EH (cell line): ENCODE measurements at places on chromosomes 13 and 19.

GRCh38 chr19:15337202-15337601 lies 4.9 kb upstream of the BRD4 start:
- DNase-seq: peak; percentile 87

- no peak for DNase-seq
These were observed 2529.3 kb upstream of the PCDH20 start for GRCh38 chr13:63944911-63945310.

DNA sequence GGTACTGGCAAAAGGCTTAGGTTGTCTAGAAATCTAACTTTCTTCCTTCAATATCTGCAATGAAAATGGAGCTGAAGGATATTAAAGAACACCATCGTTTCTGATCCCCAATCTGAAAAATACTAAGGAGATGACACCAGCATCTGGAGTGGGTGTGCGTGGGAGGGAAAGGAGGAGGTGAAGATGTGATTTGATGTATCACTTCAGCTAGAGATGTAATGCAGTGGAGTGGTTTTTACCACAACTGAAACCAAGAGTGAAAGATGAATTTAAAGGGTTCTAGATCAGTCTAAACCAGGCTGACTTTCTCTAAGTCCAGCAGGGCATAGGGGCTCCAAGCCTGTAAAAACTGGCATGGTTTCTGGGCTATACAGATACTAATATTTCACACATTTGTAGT lies 148.4 kb downstream of the AKAP11 start:
- no peak for DNase-seq

- peak; percentile 86 for DNase-seq
These were observed 58.3 kb downstream of the KLF2 start for GRCh38 chr19:16382775-16383543.

DNA sequence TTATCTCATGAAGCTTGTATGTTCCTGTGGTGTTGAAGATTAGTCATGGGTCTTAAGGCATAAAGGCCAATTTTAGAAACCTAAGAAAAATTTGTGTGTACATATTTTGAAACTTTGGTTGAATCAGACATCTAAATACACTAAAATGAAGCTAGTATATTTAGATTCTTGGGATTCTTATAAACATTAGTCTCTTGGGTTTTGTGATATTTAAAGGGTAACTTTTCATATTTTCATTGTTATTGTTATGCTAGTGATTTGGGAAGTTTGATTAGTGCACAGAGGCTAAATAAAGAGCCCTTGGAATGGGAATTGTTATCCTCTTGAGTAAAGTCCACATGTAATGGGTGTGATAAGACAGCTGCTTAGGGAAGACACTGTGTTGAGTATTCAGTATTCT lies 24.5 kb downstream of the UBA2 start:
- peak; percentile 54 for DNase-seq

DNA sequence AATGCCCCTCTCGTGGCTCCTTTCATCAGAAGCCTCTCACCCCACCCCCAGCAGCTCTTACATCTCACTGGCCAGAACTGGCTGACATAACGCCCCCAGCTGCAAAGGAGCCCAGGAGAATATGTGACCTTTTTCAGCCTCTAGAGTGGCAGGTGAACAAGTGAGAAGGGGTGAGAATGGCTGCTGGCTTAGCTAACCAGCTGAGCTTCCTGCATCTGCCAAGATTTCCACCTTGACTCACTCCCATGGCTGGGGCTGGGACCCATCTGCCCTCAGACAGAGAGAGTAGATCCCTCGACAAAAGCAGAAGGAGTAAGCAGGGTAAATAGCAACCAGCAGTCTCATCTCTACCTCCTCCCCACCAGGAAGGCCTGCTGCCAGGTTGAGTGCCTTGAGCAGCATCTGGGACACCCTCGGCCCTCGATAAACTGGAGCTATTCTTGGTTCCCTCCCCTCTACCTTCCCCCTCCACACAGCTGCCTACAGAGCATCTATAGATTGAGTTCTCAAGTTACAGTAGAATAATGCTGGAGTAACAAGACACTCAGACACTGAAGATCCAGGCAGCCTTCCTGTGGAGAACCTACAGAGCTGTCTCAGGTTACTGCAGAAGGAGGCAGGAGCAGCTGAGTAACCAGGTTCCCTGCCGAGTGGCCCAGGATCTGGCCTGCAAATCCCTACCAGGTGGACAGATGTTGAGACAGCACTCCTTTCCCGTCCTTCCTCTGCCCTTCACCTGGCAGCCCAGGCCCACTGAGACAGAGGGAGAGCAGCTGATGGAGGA lies 15.5 kb downstream of the KASH5 start:
- no peak for DNase-seq

- DNase-seq: no peak
These were observed 12.1 kb upstream of the MYCBP2 start for GRCh38 chr13:77338961-77339401.

DNA sequence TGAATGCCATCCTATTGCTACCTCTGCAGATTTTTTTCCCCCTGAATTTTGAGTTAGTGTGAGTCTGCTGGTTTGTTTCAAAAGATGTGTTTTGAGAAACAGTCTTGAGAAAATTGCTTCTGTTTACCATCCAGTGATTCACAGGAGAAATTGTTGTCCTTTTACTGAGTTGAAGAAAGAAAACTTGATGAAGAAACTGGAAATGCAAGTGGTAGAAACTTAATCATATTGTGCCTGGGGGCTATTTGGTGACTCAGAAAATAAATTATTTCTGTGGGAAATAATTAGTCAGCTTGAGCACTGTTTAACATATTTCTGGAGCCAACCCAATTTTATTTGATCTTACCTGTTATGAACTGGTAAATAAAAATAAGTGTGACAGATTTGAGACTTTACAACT lies 35.4 kb downstream of the PAN3 start:
- DNase-seq: peak; percentile 10

- DNase-seq: no peak
These were observed 9.5 kb downstream of the PCDH17 start for GRCh38 chr13:57641051-57641450.

DNA sequence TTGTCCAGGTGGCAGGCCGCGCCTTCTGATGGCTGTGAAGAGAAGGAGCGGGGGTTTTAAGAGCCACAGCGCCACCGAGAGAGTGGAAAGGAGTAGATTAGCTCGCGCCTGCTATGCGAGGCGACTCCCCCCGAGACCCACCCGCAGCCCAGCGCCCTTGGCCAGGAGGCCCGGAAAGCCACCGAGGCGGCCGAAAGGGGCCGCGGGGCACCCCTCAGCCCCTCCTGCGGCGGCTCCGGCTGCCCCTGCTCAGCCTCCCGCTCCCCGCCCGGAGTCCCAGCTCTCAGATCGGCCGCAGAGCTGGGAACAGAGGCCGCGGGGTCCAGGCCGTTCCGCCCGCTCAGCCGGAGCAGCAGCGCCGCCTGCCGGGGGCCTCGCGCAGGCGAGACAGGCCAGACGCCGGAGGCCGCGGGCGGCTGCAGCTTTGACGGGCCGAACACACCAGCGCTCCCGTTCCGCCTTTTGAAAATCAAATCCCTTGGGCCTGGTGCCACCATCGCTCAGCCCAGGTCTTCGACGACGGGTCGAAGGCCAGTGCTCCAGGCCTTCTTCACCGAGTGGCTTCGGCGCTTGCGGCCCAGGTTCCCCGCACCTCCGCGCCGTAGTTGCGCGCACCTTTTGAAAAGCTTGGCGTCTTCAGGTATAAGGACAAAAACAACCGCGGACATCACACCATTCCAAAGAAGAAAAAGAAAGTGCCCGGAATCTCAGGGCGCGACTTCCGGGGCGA lies 15.3 kb downstream of the CDX2 start:
- peak; percentile 70 for DNase-seq

DNA sequence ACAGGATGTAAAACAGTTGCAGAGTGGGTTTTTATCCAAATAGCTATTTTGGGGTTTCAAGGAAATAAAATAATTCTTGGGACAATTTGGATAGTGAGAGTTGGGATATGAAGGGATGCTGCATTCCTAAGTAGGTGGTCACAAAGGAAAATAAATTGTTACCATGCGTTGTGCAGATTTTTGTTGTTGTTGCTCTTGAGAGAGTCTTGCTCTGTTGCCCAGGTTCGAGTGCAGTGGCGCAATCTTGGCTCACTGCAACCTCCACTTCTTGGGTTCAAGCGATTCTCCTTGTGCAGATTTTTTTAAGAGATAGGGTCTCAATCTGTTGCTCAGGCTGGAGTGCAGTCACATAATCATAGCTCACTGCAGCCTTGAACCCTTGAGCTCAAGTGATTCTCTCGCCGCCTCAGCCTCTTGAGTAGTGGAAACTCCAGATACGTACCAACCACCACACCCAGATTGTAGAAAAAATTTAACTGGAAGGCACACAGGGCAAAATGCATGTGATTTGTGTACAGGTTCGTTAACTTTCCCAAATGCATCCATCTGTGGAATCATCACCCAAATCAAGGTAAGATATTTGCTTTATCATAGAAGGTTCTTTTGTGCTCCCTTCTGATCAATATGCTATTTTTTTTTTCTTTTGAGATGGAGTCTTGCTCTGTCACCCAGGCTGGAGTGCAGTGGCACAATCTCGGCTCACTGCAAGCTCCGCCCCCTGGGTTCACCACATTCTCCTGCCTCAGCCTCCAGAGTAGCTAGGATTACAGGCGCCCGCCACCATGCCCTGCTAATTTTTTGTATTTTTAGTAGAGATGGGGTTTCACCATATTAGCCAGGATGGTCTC lies 16.0 kb downstream of the SLC1A5 start:
- DNase-seq: peak; percentile 60

GRCh38 chr13:31896427-31896826 lies 135.1 kb upstream of the FRY start:
- peak; percentile 96 for DNase-seq

- DNase-seq: no peak
These were observed 893.1 kb upstream of the SLITRK6 start for GRCh38 chr13:86692291-86692690.

DNA sequence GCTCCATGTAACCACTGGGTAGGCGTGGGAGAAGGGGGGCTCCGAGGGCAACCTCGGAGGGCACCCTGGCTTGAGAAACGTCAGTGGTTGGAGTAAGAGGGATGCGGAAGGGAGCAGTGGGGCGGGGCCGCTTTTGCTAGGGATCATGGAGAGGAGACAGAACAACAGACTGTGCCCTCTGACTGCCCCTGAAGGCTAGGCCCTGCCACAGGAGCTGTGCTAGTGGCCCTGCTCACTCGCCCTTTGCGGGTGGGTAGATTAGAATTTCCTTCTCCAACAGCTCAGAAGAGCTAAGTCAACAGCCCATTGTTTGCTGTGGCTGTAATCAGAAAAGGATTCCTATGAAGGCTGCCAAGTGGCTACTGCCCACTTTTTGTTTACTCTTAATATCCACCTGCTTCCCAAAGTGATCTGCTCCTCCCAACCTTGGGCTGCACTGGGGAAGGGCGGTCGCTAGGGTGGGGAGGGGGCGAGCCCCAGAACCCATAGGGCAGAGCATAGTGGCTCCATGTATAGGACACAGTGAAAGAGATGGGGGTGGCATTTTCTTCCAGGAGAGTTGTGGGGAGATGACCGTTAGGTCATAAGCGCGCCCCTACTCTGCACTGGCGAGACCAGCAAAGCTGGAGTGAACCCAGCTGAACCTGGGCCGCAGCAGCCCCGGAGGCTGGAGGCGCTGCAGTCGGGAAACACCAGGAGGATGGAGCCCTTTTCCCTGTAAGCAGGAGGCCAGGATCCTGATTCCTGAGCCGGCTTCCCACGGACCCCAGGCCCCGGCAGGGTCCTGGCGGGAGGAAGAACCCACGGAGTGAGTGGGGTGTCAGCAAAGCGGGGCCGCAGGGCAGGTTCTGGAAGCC lies 1.9 kb upstream of the C1QTNF9 start:
- no peak for DNase-seq

GRCh38 chr13:53569453-53569852 lies 540.8 kb downstream of the OLFM4 start:
- DNase-seq: no peak

GRCh38 chr19:15091918-15092753 lies 10.1 kb downstream of the OR1I1 start:
- DNase-seq: peak; percentile 74

DNA sequence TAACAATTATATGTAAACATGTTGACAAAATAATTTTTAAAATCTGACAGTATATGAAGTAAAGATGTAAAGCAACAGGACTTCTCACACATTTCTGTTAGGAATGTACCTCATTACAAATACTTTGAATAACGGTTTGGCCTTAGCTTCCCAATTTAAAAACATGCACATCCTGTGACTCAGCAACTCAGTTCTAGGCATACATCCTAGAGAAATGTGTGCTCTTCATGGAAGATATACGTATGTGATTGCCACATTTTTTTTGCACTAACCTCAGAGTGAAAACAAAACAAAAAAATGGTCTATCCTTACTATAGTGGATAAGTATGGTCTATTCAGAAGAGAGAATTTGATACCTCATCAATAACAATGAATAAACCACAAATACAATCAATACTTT lies 314.6 kb downstream of the LIG4 start:
- no peak for DNase-seq

DNA sequence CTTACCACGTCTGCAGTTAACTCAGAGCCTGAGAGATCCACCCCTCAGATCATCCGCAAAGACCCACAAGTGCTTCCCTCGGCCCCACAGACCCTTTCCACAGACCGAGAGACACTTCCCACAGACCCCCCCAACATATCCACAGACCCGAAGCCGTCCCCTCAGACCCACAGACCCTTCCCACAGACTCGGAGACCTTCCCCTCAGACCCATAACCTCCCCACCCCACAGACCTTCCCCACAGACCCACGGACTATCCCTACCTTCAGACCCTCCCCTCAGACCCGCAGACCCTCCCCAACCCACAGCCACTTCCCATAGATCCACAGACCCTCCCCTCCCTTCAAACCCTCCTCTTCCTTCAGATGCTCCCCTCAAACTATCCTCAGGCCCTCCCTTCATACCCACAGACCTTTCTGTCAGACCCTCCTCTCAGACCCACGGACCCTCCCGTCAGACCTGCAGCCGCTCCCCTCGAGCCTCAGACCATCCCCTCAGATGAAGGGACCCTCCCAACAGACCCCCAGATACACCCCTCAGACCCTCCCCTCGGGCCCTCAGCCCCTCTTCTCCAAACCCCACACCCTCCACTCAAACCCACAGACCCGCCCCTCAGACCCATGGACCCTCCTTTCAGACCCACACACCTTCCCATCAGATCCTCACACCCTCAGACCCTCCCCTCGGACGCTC lies 20.1 kb upstream of the TFDP1 start:
- DNase-seq: no peak

DNA sequence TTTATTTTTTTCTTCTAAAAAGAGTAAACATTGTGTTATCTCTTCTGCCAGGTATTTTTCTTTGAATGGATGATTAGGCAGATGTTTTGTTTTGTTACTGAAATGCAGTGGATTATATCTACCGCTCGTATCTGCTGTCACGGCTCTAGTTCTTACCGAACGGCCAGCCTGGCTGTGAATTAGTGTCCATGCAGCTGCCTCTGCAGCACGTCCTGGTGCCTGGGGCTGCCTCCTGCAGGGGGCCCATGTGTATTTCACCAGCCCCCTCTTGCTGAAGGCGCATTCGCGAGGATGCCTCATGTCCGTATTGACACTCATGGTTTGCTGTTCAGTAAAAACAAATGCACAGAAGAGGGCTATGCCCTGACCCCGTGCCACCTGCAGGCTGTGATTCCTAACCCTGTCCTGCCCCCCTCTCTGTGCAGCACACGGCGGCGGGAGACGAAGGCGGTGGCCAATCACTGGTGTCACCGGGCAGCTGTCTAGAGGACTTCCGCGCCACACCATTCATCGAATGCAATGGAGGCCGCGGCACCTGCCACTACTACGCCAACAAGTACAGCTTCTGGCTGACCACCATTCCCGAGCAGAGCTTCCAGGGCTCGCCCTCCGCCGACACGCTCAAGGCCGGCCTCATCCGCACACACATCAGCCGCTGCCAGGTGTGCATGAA lies 49.9 kb downstream of the RAB20 start:
- DNase-seq: no peak
